ENCODE measurements at places on chromosomes 12 and 14.

DNA sequence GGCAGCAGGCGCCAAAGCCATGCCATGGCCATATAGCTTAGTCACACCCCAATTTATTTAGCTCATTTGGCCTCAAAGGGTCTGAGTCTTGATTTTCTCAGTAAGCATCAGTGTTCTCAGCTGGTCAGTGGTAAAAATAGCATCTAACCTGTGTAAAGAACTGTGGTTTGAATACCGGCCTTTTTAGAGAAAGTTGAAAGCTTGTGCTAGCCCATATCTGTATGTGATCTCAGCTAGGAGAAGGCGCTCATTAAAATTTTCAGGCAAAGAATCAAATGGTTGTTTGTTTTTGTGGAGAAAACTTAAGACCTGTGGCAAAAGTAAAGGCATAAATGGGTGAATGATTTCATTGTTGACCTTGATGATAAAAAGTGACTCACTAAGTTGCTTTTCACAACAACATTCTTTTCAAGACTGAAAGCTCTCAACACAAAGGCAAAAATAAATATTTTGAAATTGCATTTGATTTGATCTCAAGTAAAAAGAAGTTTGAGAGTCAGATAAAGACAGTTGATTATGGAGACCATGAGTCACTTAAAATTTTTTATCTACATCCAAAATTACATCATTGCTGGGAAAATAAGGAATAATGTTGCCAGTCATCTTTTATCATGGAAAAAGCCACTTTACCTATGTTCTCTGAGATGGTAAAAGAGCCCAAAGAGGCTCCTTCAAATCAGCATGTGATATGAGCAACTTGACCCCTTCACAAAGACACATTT, 128.5 kb upstream of the RGS6 start:
- DNase-seq: no peak

DNA sequence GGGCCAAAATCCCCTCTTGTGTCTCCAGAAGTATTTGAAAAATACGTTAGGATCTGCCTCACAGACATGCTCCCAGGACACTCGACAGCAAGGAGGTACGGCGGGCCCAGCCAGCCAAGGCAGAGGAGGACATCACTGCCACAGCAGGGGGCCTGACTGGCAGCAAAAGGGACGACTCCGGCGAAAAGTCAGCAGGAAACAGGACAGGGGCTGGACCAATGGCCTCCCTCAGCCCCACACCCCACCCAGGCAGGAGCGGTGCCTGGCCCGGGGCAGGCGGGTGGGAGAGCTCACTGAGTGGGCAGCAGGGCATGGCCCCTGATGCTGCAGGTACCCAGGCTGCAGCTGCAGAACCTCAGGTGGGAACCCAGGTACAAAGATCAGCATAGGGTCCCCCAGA, 17.8 kb downstream of the BRF1 start:
- DNase-seq: no peak

DNA sequence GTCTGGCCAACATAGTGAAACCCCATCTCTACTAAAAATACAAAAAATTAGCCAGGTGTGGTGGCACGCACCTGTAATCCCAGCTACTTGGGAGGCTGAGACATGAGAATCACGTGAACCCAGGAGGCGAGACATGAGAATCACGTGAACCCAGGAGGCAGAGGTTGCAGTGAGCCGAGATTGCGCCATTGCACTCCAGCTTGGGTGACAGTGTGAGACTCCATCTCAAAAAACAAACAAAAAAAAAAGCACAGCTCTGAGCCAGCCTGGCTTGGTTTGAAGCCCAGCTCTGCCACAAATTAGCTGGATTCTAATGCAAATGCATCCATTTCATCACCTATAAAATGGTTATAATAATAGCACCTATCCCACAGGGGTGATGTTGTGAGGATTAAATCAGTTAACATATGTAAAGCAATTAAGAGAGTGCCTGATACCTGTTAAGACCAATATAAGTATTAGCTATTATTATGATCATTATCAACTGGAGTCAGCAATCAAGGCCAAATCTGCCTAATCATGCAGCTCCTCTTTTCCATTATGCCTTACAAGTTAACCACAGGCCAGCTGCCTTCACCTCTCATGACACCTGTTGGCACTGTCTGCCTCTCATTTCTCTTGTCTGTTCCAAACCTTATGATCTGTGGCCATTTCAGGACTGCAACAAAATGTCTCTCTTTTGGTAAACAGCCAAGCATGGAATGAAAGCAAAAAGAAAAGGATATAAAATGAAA, 2.1 kb downstream of the GNPTAB start:
- no peak for DNase-seq

GRCh38 chr14:53537422-53538315, 384.5 kb upstream of the DDHD1 start:
- DNase-seq: no peak

DNA sequence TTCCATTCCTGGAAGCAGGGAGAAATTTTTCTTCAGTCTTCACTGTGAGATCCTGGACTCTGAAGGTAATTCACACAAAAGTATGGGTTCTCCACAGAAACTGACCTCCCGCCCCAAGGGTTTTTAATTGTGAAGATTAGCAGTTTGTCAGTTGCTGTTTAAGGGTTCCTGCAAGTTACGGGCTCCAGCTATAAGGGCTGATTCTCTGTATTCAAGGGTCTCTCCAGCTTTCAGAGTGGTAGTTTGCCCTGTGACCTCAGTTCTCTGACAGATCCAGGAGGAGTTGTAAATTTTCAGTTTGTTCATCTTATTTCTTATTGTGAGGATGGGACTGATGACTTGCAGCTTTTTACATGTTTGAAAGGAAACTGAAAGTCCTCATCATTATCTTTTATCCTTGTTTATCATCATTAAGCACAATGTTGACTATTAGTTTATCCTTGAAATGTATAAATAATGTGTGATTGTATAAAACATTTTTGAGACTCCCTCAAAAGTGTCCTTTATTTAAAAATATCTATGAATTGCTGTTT, 110.9 kb downstream of the SCAF11 start:
- DNase-seq: no peak

- no peak for DNase-seq
Measured at GRCh38 chr12:25960143-25960542, 1.7 kb downstream of the RASSF8 start.

DNA sequence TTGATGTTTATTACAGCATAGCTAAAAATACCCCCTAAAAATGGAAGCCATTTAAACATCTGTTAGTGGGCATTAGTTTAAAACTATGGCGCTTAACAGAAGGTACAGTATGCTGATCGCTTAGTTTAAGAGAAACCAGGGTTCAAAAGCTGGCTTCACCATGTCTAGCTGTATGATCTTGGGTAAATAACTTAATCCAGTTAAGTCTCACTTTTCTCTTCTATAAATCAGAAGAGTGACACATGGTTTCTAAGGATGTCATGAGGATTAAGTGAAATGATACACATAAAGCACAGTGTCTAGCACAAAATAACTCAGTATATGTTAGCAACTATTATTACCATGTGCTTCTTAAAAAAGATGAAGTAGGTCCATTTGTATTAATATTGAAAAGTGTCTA, 38.7 kb downstream of the STK38L start:
- DNase-seq: no peak

GRCh38 chr12:63845726-63846125, 1.2 kb downstream of the SRGAP1 start:
- no peak for DNase-seq

DNA sequence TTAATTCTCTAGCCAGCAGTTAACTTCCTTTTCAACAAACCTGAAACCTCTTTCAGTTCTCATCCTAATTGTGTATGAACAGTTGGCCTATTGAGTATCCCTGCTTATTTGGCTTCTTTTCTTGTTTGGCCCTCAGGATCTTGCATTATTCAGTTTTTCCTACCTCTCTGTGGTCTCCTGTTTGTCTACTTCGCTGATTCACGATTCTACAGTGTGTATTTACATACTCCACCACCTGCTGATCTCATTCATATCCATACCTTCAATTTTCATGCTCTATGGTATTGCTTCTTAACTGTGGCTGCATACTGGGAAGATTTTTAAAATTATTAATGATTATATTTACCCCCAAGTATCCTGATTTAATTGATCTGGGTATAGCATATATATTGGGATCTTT, 56.4 kb downstream of the RASSF9 start:
- no peak for DNase-seq

DNA sequence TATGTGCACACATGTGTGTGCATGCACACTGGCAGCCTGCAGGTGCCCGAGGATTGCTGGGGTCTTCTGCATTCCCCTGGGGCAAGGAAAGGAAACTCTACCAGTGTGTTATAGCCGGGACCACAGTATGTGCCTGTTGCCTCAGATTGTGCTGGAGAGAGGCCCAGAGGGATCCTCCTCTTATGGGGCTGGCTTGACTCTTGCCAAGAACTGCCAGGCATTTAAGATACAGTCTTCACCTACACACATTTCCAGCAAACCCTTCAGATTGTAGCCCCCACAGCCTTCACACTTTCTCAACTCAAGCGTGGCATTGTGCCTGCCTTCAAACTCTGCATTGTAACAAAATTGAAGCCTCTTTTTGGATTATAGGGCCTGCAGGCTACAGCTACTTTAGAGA, 176.7 kb upstream of the DYRK2 start:
- peak; percentile 46 for DNase-seq

- no peak for DNase-seq
Measured at GRCh38 chr14:92287987-92288386, 35.0 kb upstream of the SLC24A4 start.

DNA sequence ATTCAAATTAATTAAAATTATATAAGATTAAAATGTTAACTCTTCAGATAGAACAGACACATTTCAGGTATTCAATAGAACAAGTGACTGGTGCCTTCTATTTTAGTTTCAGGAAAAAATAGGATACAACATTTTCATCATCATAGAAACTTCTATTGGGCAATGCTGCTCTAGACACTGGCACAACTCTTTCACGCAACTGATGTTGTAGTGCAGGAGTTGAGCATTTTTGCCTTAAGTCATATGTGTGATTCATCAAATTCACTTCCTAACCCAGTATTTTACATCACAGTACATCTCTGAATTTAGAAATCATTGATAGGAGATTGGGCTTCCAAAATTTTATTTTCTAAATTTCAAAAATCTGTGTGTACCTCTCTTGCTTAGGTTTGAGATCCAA, 215.4 kb upstream of the DIO2 start:
- no peak for DNase-seq

All from Right ventricle myocardium superior (tissue), 1 donor.